ENCODE measurements at places on chromosomes 5 and 9. TPM values are rescaled to one million over a fixed set of nuclear protein-coding genes. Genes with fewer than 3 reads are reported as not detected.

The MEIKIN gene
- not detected for total RNA-seq

The TLE1 gene
- 34.2 TPM for total RNA-seq

DNA sequence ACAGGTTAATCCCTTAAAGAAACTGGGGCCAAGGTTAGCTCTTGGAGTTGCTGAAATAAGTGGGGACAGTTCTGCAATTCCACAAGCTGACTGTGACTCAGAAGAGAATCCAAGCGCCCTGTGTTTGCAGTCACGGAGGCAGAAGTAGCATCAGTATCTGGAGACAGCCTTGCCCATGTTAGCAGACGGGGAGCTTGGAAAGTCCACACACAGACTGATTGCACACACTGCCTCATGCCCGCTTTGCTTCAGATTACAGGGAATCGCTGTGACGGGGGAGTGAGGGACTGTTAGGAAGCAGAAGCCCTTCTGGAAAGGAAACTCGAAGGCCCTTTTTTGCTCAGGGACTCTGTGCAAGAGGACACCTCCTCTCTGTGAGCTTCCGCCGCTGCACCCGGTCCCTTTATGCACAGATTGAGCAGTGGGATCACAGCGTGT is 30.9 kb upstream of the PPP1R26 start:
- DNase-seq = no peak

DNA sequence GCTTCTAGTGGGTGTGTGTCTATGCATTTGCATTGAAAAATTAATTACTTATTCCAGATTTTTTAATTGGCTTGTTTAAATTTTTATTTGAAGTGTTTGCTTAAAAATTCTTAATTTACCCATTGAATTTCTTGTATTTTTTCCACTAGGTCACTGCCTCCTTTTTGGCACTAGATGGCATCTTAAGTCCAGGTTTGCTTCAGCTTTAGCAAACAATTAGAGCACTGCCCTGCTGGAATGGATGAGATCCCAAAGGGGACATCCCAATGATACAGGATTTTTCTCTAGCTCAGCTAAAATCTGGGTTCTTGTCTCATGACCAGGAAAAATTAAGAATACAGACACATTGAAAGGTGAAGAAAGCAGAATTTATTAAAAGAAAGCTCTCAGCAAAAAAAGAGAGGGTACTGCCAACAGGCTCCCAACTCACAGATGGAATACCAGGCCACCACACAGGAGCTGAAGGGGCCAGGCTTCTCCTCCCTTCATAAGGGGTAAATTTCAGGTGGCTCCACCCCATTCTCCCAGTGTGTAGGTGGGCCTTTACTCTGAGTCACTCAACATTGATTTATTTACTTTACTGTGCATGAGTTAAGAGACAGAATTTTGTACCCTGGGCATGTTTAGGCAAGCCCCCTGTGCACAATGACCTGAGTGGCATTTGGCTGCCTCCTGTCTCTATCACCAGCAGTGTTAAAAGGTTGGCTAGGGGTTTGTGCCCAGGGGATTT is 532.4 kb downstream of the ANXA1 start:
- DNase-seq = no peak

DNA sequence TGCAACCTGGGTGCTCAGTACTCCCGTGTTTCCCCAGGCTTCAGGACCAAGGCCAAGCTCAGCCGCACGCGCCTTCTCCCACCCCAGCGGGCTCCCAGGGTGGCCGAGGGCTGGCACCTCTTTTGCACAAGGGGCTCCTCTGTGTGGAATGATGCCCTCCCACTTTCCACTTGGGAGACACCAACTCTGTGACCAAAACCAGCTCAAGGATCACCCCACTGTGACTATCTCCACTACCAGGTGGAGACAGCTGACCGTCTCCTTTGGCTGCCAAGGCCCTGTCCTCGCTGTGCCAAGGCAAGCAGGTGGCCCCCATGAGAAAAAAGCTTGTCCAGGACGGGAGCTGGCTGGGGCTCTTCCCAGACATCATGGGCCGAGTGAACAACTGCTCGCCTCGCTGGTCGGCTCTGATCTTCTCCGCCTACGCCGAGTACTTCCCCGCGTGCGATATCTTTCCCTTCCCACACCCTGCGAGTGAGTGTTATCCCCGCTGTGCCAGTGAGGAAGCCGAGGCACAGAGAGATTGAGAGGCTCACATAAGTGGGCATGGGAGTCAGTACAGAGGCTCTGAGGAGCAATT is 132.8 kb downstream of the ZNF354C start:
- DNase-seq = no peak
